Activated naive CD4-positive, alpha-beta T cell (primary cell): ENCODE measurements at places on chromosomes 4 and X.

DNA sequence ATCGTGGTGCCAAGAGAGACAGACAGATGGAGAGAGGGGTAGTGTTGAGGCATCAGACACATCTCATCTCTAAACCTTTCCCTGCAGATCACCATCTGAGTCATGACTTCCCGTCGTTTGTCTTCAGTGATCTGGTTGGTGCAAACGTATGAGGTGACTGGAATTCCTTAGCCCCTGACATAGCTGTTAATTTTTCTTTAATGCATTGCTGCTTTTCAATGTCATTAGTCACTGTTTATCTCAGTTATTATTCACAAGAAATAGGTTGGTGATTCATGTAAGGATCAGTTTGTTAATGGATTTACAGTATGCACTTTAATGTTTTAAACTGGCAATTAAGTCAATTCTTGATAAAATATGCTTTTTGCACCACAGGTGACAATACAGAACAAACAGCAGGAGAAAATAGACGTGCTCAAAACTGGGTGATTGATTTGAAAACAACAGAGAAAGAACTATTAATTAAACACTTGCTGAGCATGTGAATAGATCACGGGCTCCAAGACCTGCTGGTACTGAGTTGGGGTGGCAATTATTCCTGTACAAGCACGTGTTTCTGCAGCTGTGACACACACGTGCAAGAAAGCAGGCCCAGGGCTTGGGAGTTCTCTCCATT is 1.3 kb upstream of the TMEM154 start:
- no peak for DNase-seq

- no peak for DNase-seq
Measured at GRCh38 chr4:101076032-101076431, 271.3 kb downstream of the PPP3CA start.

GRCh38 chr4:140720387-140721304 is 35.5 kb downstream of the TBC1D9 start:
- DNase-seq = no peak

GRCh38 chr4:80454556-80454955 is 119.0 kb downstream of the CFAP299 start:
- DNase-seq = no peak

DNA sequence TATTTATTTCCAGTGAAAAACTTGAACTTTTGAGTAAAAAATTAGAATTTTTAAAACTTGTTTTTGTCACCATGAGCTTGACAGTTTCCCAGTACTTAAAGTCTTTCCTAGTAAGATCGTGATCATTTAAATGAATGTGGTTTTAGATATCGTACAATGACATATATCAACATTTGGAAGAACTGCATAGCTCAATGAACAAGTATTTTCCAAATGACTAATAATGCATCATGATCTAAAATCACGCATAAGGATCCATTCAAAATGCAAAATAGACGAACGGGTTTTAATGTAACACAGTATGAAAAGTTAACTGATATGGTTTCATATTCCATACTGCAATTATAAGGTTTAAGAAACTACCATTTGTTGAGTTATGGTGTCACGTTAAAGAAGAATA is 4.1 kb upstream of the NDNF start:
- no peak for DNase-seq

DNA sequence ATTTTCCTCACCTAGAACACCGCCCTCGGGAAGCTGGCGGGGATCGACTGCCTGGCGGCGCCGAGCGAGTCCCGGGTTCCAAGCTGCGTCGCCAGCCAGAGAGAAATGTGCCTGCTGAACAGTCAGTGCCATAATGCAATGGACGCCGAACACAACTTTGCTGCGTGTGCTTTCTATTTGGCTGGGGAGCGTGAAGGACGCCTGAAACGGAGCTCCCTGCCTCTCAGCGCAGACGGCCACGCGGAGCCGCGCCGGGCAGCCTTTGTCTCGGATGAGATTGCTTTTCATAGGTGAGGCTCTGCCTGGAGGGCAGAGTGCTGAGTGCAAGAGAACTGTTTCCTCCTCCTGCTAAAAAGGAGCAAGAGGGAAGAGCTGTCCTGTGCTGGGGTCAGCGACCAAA is 107.7 kb upstream of the BCOR start:
- DNase-seq = no peak

DNA sequence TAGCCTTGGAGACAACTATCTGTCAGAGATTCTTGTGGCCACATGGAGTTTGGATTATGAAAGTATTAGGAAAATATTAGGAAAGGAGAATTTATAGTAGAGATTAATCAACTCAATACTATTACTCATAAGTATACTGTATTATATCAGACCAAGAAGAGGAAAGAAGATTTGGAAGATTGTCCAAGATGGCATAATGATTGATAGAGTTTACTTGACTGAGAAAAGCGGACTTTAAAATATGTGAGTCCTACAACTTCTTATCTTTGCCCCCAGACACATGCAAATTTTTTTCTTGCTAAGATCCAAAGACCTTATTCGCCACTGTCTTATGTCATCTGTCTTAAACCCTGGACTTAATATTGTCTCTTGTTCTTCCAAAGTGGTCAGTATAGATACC is 54.8 kb upstream of the SHISA3 start:
- no peak for DNase-seq

GRCh38 chr4:77712675-77713074 is 106.5 kb downstream of the CNOT6L start:
- no peak for DNase-seq

DNA sequence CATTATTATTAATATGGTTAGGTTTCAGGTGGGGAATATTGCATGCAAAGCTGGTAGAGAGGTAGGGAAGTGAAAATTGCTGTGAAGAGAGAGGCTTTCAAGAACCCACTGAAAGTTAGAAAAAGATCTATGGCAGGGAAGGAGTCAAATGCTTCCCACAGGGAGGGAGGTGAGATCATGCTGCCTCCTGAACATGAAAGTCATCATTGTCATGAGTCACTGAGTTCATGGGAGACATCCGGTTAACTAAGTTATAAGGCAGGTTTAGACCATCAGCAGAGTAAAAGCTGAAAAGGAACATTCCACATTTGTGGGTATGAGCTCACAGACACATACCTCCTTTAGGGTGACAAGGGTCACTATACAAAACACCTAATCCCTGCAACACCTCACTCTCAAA is 16.2 kb downstream of the GATB start:
- DNase-seq = no peak

GRCh38 chrX:83469551-83469950 is 38.5 kb upstream of the POU3F4 start:
- no peak for DNase-seq

DNA sequence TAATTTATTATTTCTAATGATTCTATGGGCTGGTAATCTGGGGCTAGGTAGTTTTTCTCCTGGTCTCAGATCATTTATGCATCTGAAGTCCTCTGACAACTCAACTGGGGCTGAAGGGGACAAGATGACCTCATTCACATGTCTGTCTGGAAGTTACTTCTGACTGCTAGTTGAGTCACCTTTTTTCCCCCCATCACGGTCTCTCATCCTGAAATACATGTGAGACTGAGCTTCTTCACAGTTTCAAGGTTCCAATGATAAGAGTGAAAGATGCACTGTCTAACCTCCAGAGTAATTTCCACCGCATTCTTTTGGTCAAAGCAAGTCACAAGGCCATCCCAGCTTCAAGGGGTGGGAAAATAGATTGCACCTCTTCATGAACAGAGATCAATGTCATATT is 356.7 kb upstream of the RPS6KA3 start:
- no peak for DNase-seq
